ENCODE measurements at places on chromosomes 16 and 17. TPM values are rescaled to one million over a fixed set of nuclear protein-coding genes. Genes with fewer than 3 reads are reported as not detected.

DNA sequence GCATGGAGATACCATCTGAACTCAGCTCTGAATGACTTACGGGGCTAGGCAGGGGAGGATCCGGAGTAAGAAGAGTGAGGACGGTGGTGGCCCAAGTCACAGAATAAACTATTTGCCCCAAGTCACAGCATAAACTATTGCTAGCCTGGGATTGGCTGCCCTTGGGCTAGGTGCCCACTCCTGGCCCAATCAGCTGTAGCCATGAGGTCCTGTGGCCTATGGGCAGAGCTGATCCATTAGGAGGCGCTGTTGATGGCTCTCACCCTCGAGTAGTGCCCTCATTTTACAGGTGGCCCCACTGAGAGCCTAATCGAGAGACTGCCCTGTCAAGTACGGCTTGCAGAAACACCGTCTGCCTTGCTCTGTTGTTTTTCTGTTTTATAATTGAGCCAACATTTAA is 62.3 kb upstream of the ZNF423 start:
- no peak for DNase-seq

- no peak for DNase-seq
Observed at GRCh38 chr17:74148901-74149596, 54.4 kb upstream of the RPL38 start.

GRCh38 chr16:11706180-11706742 is 36.4 kb downstream of the TXNDC11 start:
- DNase-seq: no peak

Gene MRC2
- 62.6 TPM for polyA plus RNA-seq

DNA sequence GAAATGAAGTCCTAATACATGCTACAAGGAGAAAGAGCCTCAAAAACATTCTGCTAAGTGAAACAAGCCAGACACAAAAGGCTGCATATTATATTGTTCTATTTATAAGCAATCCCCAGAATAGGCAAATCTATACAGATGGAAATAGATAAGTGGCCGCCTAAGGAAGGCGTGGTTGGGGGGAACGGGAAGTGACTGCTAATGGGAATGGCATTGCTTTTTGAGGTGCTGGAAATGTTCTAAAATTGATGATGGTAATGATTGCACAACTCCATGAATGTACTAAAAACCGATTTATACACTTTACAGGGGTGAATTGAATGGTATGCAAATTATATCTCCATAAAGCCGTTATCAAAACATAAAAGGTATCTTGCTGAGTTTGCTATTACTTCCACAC is 67.7 kb downstream of the GAS7 start:
- no peak for DNase-seq

DNA sequence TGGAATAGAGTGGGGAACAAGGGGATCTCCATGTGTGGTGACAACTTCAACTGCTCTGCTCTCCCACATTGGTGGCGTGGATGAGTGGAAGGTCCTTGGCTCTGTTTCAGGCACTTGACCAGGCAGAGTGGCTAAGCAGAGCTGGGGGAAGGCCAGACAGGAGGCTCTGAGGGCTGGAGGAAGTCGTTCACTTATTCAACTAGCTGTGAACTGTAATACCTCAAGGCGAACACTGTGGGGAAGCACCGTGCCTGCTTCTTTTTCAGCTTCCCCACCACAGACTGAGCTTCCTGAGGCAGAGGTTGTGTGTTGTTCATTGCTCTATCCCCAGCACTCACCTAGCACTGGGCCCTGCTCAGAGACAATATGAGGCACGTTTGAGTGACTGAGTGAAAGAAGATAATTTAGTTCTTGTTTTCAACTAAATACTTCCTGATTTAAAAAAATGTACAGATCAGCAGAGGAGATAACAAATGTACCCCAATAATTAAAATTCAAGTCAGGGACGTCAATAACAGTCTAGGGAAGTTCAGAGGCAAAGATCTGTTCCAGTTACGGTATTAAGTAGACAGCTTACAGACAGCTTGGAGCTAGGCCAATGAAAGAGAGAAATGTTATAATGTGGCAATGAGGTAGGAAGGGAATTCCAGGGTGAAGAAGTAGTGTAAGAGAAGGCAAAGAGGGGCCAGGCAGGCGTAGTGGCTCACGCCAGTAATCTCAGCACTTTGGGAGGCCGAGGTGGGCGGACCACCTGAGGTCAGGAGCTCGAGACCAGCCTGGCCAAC is 34.7 kb downstream of the MYO18A start:
- no peak for DNase-seq

DNA sequence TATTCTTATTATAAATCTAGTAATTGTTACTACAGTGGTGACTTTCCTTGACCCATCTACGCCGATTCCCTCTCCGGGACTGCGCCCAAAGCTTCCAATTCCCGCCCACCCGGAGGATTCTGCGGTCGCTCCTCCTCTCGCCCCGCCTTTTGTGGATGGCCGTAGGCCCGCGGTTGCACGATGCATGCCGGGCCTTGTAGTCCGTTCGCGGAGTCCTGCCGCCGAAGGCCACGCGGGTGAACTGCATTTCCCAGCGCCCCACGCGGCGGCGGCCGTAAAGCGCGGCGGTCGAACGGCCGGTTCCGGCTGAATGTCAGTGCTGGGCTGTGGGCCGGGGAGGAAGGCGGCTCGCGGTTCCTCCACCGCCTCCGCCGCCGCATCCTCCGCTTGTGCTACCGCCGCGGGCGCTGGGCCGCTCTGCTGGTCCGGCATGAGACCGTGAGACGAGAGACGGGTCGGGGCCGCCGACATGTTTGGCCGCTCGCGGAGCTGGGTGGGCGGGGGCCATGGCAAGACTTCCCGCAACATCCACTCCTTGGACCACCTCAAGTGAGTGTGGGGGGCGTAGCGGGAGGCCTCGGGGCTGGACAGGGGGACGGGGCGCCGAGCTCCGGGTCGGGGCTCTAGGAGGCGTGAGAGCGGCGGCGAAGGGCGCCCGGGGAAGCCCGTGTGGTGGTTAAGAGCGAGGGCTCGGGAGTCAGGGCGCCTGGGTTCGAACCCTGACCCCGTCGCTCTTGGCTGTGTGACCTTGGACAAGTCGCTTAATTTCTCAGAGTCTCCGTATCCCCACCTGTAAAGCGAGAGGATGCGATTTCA is at the start of gene CLEC16A:
Gene CLEC16A, plus strand, starts transcription at position 316 of the 816 bp plus-strand sequence. Its CDS starts 154 bp downstream, at position 470.
- DNase-seq: peak; percentile 80

All from left renal cortex interstitium (tissue), 4 donors.